ENCODE measurements at places on chromosomes 5 and 9.

DNA sequence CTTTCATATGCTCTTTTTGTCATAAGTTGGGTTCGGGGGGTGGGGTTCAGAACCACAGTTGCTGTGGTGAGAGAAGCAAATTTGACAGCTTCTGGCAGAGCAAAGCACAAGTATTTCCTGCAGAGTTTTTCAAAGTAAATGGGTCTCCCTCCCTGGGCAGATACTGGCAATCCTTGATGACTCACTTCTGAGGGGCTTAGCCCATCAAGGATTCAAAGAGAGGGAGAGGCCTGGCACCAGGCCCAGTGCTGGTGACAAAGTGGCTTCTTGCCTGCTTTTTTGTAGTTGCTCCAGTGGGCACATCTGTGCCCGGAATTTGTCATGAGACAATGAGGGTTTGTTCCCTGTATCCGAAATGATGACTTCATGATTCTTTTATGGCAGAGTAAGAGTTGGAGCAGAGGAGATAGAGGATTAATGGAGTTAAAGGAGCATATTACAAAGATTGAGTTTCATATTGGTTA lies 46.6 kb upstream of the TNC start:
- DNase-seq, result peak; percentile 41

- DNase-seq, result no peak
Measured at GRCh38 chr9:9920425-9921060, 692.3 kb downstream of the PTPRD start.

DNA sequence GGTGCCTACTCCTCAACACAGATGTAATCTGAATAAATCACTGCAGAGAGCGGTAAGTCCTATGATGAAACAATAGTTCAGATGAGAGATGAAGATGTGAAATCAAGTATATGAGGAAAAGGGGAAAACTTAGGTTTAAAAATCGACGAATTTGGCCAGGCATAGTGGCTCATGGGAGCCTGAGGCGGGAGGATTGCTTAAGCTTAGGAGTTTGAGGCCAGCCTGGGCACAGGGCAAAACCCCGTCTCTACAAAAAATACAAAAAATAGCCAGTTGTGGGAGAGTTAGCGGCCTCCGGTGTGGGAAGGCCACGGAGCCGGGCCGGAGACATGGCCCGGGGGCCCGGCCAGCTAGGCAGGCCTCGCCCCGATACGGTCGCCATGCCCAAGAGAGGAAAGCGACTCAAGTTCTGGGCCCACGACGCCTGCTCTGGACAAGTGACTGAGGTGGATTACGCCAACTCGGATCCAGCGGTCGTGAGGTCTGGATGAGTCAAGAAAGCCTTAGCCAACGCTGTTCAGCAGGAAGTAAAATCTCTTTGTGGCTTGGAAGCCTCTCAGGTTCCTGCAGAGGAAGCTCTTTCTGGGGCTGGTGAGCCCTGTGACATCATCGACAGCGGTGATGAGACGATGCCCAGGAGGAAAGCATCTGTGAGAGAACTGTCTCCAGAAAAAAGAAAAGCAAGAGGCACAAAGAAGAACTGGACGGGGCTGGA lies 62.8 kb upstream of the SUB1 start:
- DNase-seq, result no peak

DNA sequence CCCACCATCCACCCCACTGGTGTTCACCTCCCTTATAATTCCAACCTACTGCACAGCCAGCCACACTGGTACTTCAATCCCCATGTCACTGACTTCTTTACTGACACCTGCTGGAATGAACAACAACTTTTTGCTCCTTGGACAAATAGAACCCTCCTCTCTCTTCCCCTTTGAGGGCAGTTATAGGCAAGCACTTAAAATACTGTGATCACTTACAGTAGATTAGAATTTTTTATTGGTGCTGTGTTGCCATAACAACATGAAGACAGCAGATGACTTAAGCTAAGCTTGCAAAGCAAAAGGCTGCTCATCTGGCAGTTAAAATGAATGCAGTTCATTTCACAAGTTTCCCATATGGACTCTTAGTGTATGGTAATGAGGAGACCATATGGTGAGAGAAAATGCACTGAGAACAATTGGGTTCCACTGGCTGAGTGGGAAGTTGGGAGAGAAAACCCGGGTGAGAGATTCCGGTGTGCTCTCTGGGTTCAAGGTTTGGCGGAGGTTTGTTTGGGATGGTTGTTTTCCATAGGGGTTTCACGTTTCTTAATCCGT lies 374.3 kb downstream of the EBF1 start:
- DNase-seq, result no peak

DNA sequence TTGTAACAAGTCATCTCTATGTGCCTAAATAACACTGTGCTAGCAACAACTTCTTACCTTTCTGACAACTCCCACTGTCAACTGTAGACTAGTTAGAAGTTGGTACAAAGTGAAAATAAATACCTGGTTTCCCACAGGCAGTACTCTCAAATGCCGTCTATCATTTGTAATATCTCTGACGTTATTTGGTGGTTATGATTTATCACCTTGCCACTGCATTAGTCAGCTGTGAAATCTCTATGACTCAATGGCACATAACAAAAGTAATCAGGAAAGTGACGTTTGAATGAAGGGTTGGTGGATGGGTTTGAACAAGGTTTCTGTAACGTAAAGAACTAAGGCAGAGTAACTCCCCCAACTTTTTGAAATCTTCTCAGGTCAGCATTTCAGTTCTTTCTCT lies 592.3 kb downstream of the MAT2B start:
- DNase-seq, result no peak

- no peak for DNase-seq
Measured at GRCh38 chr9:17013010-17013409, 121.8 kb upstream of the CNTLN start.
